NCI-H2081 treated with DMSO at 0.1 percent for 48 hours (cell line): ENCODE measurements at places on chromosomes 3 and 15.

DNA sequence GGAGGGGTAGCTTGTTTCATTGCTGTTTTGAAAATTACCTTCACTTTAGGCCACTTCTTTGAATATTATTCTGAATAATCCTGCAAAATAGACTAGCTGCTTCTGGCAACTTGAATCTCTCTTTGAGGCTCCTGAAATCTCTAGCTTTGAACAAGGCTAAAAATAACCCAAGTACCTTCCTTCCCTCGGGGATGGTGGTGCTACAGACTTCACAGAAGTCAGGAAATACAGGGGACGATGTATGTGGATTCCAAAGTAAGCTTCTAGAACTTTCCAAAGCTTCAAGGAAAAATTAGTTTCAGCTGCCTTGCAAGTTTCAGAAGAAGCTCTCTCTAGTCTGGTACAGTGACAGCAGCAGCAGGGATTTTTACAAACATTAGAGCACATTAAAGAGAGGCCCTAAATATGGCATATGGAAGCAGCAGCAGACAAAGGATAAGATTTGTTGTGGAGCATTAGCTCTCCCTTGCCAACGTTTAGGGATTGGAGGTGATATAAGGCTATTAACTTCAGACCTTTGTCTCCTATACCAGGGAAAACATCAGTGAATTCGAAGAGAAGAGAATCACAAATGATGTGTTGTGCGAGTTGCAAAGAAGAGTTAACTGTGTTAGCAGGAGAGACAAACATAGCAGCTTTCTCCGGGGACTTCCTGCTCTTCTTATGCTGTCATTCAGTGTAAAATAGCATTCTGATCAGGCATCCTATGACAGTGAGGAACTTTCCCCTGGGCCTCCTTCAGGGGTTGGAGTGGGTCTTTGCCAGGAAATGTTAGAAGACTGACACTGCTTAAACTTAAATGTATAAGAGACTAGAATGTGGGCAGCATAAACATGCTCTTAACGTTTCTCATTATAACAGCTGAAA is 783.0 kb upstream of the ARPP21 start:
- no peak for DNase-seq

- DNase-seq, result no peak
Measured at GRCh38 chr3:101992863-101993262, 143.5 kb downstream of the NFKBIZ start.

- no peak for DNase-seq
Measured at GRCh38 chr15:100093211-100094126, 248.3 kb downstream of the ADAMTS17 start.

GRCh38 chr3:161406594-161407555 is 35.6 kb upstream of the SPTSSB start:
- no peak for DNase-seq

DNA sequence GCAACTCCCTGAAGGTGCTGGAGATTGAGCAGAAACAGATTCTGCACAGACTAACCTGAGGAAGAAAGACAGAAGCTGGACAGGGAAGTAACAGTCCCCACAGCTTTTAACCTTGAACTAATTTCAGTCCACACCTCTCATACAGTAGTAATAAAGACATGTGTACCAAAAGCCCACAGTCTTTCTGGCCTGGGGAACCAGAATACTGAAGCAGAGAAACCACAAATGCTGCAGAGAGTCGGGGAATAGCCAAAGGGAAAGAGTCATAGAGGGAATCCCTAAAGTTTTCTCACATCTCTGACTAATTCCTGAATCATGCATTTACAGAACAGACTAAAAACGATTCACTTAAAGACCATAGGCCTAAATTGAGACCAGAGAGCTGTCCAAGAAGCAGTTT is 503.4 kb upstream of the NECTIN3 start:
- DNase-seq, result no peak

DNA sequence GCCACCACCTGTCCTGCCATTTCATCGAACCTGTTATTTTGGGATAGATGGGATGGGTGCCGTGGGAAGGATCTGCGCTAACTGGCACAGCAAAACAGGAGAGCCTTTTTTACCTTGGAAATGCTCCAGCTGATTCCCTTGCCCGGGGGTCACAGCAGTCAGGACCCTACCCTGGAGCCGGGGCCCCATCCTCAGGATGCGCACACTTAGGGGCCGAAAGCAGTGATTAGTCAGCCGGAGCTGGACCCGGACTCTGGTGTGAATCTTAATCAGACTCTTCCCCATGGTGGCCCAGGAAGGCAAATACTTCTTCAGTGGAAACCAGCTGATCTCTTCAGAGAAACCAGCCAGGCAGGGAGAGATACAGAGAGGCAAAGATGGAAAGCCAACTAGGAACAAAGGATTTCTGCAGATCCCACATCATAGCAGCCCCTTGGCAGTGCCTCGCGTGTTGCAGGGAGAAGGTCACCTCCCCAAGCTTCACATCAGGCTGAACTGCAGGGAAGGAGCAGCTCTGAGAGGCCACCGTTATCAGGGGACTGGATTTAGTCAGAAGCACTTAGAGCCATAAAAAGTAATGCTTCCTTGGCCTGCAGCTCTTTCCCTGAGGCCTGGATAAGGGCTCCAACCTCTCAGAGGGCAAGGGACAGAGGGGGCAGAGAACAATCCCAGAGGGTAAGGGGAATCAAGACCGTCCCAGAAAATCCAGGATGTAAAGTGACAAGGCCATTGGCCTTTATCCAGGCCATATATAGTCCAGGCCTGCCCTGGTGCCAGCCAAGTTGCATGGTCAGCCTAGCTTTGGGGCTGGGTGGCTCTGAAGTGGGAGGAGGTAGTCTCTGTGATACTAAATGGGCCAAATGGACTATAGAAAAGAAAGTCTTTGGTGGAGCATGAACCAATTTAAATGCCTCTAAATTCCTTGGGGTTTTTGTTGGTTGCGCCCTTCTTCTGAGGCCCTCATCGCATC is 52.9 kb downstream of the WDR76 start:
- DNase-seq, result no peak

DNA sequence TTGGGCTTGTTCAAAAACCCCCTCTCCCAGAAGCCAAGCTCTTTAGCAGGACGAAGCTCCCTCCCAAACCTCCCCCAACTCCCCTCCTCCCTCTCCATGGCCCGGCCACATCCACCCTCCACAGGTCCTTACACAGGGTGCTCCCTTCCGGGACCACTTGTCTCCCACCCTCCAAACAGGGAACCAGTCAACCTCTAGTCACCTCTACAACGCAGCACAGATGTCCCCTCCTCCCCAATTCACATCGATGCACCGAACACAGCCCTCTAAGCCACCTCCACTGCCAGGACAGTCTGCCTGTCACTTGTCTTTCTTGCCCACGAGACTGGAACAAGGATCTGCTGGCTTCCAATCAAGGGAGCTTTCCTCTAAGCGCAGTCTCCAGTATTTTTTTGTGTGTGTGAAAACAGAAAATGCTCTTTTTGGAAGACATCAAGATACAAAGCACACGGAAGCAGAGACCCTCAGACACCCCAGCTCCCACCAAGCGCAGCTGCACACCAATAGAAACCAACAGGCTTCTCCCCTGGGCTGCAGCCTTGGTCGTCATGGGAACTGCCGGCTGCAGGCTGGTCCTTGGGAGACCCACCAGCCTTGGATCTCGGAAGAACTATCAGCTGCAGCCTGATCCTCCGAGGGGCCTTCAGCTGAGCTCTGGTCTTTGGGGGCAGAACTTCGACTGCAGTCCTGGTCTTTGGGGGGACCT is 26.5 kb downstream of the IQSEC1 start:
- DNase-seq, result no peak

- no peak for DNase-seq
Measured at GRCh38 chr3:89504432-89504831, 397.0 kb downstream of the EPHA3 start.

DNA sequence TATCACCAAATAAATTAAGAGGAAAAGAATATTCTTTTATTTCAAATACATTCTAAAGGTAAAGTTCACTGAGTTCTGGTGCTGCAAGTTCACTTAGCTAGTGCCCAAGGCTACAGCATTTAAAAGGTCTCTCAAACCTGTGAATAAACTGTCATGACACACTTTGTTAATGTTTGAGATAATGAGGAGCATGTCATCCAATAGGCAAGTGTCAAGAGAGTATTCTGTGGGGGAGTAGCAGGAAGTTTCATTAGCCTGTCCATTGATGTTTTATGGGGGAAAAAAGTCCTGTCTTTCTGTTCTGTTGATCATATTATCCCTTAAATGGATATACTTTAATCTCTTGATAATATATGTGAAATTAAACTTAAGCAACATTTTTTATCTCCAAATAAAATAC is 4.0 kb downstream of the SPESP1 start:
- no peak for DNase-seq

DNA sequence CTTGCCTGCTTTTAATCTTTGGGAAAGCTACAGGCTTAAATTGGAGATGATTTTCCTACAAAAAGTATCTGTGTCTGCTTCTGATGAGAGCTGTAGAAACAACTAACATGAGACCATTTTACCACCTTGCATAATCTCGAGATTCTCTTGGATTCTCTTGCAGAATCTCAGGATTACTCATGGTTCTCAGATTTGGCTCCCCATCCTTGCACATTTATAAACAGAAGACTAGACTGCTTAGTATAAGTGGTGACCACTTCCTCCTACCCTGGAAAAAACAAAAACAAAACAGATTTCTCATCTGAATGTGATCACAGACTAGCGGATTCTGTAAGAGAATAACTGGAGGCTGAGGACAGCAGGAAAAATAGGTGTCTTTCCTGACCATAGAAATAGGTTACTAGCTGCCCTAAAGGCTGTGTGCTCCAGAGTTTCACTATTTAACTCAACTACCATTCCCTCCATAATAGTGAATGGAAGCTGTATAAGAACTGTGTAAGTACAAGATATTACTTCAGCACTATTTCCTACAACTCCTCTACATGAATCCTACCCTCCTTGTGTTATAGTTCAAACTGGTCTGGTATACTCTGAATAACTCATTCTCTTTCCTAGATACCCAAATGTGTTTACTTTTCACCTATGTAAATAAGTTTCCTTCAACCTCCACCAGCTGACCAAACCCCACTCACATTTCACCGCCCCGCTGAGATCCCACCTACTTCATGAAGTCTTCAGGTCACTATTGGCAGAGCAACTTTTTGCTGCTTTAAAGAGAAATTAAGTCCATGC is 122.2 kb upstream of the C2CD4B start:
- DNase-seq, result no peak

GRCh38 chr3:30752970-30753369 is 141.5 kb downstream of the GADL1 start:
- DNase-seq, result no peak

GRCh38 chr15:40300771-40301170 is 7.0 kb downstream of the PLCB2 start:
- DNase-seq, result no peak

- no peak for DNase-seq
Measured at GRCh38 chr3:122674339-122674738, 6.3 kb upstream of the PARP14 start.

DNA sequence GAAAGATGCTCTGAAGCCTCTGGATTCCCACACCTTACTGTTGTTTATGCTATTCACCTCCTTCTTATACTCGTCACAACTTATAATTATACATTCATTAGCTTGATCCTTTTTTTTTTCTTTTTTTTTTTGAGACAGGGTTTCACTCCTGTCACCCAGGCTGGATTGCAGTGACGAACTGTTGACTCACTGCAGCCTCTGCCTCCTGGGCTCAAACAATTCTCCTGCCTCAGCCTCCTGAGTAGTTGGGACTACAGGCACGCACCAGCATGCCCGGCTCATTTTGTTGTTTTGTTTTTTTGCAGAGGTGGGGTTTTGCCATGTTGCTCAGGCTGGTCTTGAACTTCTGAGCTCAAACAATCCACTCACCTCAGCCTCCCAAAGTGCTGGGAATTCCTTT is 143.6 kb downstream of the PLCL2 start:
- no peak for DNase-seq

DNA sequence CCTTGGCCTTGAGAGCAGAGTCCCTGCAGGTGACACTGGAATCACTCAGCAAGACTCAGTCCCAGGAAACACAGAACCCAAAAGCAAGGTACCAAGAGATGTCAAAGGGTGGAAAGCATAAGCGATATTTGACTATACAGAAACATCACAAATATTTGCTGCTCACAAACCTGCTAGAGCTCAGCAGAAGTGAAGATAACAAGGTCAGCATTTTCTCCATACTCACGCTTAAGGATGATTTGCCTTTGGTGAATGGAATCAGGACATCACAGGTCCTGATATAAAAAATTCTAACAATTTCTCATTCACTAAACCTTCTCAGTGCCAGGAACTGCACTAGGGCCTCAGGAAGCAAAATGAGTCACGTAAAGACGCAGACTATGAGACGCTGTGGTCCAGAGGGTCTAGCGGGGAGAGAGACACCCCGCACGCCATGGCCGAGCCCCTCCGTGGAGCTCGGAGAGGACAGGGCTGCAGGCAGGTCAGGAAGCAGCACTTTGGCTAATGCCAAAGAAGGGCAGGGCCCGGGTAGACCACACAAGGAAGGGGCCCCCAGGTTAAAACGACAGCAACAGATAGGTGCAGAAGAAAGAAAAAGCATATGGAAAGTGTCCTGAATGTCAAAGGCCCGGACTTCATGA is 10.7 kb downstream of the PCSK6 start:
- DNase-seq, result no peak

DNA sequence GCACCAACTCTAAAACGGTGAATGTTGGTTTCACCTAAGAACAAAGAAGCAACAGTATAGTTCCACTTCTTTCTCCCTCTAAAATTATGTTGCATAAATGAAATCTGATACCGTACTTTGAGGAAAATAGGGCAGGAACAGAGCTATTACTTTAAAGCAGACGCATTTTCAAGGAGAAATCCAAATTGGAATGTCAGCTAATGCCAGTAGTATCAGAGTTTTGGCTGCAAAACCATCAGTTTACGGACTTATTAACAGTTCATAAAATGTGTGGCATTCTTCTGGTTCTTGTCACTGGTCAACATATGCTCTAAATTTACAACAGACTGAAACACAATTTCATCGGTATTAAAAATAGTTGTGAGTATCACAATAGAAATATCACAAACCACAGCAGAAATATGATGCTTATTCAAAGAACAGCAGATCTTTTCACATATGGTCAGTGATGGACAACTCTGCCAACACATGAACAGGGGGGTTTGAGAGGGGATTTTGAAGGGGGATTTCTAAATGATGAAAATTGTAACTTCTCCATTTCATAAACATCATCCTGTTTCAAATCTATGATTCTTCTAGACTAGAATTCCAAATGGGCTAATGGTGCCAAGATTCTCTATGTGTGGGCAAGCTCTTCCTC is 38.7 kb upstream of the ROBO2 start:
- no peak for DNase-seq

GRCh38 chr3:128584412-128585020 is 66.1 kb downstream of the RPN1 start:
- peak; percentile 80 for DNase-seq

GRCh38 chr3:184532940-184533732 is 28.4 kb upstream of the EPHB3 start:
- no peak for DNase-seq
